ENCODE measurements at places on chromosomes 2 and 18.

- DNase-seq: no peak
Measured at GRCh38 chr2:24179683-24180082, 4.8 kb downstream of the FAM228A start.

DNA sequence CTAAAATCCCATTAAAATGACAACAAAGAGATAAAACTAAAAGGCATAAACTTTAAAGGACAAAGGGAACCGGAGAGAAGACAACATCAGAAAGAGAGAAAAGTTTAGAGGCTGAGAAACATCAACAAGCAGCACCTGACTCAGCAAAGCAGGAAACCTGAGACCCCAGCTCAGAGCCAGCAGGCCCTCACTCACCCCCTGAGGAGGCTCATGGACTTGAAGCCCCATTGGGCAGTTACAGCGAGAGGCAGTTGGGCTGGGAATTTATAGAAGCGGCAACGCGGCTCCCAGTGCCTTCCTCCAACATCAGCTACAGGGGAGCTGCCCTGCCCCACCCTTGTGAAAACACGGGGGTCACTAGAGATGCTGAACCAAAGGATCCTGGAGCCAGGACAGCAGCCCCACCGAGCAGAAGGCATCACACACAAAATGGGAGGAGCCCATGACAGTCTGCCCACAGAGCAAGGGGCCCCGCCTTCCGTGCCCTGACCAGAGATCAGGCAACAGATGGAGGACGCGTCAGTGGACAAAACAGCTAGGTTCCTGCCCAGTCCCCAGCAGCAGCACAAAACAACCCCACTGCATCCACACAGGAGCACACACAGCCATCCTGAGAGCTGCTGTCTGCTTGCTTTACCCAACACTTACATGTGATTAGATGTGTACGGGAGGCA, 52.7 kb downstream of the CMPK2 start:
- no peak for DNase-seq

- no peak for DNase-seq
Measured at GRCh38 chr2:128450211-128451024, 131.8 kb upstream of the HS6ST1 start.

DNA sequence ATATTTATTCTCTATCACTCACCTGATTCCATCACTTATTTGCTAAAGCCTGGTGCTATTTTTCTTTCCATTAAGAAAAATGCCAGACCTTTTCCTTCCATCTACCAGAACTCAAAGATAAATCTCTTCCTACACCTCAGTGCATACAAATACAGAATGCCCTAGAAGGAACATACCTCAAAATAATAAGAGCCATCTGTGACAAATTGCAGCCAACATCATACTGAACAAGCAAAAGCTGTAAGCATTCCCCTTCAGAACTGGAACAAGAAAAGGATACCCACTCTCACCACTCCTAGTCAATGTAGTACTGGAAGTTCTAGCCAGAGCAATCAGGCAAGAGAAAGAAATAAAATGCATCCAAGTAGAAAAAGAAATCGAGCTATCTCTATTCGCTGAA, 315.9 kb upstream of the UBE2E3 start:
- DNase-seq: no peak
